ENCODE measurements at places on chromosomes 5 and 9.

DNA sequence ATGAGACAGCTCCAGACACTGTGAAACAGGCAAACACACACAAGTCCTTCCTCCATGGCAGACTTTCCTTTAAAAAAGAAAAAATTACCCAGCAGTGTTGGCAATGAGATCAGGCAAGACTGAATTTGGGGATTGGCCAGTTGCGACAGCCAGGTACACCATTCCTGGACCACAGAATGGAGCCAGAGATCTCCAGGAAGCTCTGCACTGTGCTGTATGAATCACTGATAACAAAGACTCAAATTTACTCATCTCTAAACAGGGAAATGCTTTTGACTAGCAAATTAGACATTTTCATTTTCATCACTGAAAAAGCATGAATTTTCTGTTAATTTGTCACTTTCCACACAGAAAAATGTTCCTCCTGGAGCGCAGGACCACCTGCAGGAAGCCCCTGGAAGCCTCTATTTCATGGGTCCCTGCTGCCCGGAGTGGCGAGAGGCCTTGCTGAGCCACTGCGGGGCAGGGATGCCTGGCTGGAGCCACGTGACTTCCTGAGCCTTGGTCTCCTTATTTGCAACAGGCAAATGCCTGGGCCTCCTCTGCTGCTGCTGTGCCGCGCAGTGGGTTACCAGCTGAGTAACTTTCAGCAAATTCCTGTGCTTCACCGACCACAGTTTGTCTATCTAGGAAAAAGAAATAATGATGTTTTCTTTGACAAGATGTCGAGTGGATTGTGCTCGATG lies 185.9 kb upstream of the ZNF618 start:
- no peak for DNase-seq

GRCh38 chr9:32218100-32218767 lies 166.2 kb upstream of the ACO1 start:
- DNase-seq = no peak

DNA sequence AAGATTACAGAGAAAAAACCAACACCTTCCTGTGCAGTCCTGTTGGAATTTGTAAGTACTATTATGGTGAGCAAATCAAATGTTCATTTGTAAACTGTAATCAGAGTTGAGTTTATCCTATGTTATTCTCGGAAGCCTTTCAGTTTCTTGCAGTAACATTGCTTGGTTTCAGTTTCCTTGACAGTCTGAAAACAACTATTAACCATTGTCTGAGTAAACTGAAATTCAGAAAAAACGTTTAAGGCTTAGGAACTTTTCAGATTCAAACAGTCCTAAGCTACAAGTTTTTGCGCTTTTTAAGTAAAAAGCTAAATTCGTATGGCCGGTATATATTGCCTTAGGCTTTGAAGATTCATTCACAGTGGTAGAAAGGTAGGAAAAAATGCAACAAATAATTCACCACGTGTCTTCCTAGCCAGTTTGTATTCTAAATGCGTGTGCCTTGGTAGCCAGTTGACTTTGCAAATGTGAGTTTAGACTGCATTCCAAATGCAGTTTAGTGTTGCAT lies 2.5 kb downstream of the GPBP1 start:
- DNase-seq = no peak

DNA sequence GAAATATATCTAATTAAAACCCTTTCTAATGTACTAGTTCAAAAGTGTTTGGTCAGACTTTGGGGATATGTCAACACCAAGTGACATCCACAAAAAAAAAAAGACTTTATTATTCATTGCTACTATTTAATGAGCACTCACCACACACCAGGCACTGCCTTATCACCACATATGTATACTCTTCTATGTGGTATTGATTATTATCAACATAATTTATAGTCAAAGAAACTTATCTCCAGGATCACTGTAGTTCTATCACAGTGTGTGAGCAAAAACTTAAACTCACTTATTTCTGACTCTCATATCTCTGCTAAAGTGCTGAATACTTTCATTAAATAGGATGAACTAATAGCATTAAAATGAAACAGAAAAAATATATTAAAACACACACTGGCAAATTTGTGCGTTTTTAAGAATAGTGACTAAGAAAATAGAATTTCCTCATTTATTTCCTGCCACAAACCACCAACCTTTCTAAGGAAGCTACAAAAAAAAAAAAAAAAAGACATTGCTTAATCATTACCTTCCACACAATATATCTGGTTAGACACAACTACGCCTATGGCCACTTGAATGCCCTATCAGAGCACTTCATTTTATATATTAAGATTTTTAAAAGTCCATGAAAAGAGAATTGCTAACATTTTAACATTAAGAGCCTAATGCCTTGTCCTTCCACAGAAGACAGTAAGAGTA lies 12.8 kb downstream of the SLCO4C1 start:
- DNase-seq = no peak

DNA sequence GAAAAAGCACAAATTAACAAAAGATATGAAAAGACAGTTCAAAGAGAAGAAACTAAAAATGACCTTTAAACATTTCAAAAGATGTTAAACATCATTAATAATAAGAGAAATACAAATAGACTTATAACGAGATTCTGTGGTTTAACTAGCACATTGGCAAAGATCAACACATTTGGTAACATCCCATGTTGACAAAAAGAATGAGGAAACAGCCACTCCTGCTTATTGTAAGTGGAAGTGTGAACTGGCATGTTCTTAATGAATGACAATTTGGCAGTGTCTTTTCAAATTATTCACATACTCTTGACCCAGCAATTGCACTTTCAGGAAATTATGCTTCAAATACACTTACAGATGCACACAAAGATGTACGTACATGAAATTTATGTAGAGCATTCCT lies 176.3 kb downstream of the TLE1 start:
- no peak for DNase-seq

DNA sequence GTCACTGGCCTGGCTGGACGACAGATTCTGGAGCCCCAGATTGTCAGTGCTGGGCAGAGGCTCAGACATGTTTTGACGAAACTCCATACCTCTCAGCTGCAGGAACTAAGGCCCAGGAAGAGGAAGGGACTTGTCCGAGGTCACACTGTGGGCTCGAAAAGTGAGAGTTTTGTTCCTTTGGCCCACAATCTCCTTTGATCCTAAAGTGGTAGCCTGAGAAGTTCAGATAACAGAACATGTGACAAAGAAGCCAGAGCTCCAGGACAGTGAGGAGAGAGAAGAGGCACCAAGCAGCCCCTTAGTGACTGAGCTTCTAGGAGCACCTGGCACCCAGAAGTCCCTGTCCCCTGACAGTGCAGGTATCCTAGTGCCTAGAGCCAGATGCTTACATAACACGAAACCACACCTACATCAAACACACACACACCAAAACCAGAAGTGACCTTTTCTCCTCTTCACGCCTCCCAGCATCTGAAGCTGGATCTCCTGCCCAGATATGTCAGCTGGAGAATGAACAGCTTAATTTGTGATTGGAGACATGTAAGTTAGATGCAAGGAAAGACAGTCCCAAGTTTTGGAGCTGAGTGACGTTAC lies 88.9 kb downstream of the ADRB2 start:
- DNase-seq = no peak

- peak; percentile 31 for DNase-seq
Observed at GRCh38 chr9:36485647-36486328, 85.7 kb upstream of the RNF38 start.

DNA sequence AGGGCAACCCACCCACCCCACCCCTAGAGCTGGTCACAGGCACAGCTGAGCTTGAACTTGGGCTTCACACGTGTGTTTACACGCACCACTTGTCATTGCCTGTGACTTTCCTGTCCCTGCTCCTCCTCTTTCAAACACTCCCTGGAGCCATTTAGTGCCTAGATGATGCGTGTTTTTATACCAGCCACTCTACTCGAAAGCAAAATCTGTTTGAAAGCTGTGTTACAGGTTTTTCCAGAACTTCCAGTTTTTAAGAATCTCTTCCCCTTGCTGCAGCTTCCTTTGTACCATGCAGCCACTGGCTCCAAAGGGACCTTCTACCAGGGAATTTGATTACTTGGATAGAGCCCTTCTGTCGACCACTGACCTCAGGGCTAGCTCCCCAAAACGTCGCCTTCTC lies 78.8 kb upstream of the SPRY4 start:
- no peak for DNase-seq

DNA sequence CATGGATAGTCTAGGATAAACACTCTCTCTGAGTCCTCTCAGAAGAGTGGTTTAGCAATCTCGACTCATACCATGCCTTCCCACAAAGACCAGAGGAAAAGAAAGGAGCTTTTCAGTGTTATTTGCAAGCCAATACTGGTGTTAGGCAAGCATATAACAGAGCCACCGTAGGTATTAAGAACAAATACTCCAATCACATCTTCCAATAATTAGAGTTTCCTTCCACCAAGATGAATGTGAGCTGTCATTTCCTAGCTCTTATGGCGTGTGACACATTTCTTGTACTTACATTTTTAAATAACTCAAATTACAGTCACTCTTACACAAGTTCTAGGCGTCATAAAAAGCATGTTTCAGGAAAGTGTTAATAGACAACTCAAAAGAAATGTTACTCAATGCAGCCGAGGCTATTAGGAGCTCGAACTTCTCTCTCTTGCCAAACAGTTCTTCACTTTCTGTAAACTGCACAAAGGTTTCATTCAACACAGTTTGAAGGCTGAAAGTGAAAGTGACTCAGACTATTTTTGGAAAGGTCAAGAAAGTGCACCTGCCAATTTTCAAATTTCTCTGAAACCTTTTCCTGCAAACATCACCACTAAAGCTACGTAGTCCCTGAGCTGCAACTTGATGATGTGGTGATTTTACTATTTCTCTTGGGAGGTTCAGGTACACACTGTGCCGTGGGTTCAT lies 153.8 kb downstream of the AUH start:
- DNase-seq = no peak

GRCh38 chr9:110161940-110162339 lies 46.0 kb downstream of the C9orf152 start:
- no peak for DNase-seq

GRCh38 chr9:32705059-32705458 lies 69.6 kb upstream of the TAF1L start:
- DNase-seq = no peak

DNA sequence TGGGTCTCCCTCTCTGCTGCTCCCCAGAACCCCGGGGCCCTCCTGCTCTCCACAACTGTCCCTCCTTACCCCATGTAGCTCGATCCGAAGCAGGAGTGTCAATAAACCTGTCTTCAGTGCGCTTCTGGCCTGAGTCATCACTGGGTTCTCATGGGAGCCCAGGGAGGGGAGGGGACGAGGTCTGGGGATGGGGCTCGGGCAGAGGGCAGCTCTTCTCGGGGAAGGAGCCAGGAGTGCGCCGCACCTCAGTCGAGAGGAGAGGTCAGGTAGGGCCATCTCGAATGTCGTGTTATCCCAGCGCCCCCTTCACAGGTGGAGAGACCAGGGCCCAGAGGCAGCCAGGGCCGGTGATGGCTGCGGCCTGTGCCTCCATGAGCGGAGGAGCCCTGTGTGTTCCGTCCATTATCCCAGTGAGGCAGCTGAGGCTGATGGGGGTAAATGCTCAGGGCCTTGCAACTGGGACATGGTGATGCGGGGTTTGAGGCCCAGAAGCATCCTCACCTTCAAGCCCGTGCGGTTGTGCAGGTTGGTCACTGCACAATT lies 52.1 kb downstream of the LRSAM1 start:
- DNase-seq = no peak

GRCh38 chr5:178182158-178182876 lies 4.9 kb downstream of the GMCL2 start:
- DNase-seq = no peak

DNA sequence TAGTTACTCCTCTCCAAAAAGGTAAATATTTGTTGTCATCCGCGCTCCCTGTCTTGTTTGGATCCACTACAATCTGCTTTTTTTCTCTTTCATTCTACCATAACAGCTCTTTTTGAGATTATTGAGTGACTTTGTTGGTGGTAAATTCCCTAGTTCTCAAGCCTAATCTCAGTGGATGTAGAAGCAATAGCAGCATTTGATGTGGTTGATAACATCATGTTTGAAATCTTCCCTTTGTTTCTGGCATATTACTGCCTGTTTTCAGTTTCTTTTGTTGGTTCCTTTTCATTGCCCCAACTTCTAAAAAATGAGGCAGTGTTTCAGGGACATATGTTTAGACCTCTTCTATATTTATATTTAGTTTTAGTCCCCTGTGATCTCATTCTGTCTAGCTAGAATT lies 8.9 kb downstream of the CDC42SE2 start:
- DNase-seq = no peak

DNA sequence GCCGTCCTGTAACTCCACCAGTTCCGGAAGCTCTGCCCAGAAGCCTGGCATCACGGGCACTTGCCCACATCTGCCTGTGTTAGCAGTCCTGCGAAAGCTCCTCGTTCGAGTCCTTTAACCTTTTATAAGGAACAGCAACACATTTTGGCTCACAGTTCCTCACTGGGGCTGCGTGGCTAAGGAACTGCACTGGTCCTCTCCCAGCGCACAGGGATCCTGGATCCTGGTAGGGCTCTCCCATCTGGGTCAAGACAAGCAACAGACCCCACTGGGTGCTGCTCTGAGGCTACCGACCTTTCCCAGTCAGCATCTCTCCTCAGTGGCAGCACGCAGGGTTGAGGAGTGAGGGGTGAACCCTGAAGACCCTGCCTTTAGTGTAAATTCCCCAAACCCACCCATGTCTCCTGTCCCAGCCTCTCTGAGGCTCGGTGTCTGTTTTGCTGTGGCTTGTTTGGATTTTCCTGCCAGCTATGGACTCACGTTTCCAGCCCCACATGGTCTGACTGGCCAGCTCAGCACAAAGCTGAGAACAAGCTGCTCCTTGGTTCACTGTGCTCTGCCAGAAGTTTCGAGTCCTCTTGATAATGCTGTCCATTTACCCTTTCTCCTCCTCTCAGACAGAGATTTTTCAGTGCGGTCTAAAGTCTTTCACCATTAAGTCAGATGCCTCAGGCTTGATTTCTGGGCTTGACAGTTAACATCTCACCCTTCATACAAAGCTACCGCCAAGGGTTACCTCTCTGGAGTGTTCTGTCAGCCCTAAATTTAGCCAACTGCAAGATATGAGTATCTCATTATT lies 80.0 kb downstream of the AK8 start:
- DNase-seq = no peak

GRCh38 chr9:133349965-133350616 lies 2.1 kb downstream of the RPL7A start:
- DNase-seq = no peak

DNA sequence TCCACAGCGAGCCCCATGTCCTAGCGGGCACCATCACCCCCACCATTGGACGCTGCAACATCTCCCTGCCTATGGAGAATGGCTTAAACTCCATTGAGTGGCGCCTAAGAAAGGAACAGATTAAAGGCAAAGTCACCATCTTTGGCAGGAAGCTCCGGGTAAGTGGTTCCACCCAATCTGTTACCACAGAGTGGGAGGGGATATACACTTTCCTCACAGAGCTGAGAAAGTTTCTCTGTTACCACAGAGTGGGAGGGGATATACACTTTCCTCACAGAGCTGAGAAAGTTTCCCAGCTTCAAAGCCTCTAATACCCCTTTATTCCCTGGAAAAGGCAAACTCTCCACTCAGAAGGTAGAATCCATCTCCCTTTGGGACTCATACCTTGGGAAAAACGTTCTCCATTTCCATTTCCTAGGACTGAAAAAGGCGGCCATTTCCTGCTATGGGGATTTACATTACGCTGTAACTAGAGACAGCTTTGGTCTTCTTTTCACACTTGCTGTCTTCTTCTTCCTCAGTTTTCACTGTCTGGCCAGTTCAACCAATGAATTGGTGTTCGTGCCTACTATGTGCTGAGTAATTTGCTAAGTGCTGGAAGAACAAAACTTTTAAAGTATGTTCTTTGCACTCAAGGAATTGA lies 63.4 kb upstream of the WWC1 start:
- no peak for DNase-seq
